ENCODE measurements at places on chromosomes 5 and 9.

GRCh38 chr9:81787747-81788632 is 98.6 kb upstream of the TLE1 start:
- DNase-seq = no peak

DNA sequence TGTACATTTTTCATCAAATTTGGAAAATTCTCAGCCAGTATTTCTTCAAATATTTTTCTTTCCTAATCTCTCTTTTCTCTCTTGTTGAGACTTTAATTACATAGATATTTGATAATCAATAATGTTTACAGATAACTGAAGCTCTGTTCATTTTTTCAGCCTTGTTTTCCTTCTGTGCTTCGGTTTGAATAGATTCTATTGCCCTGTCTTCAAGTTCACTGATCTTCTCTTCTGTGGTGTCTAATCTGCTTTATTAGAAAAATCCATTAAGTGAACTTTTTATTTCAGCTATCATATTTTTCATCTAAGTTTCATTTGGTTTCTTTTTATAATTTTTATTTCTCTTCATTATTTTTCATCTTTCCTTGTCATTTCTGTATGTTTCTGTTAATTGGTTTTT is 54.1 kb downstream of the AMBP start:
- DNase-seq = no peak

- no peak for DNase-seq
These were observed 64.6 kb upstream of the CAST start for GRCh38 chr5:96597438-96598020.

DNA sequence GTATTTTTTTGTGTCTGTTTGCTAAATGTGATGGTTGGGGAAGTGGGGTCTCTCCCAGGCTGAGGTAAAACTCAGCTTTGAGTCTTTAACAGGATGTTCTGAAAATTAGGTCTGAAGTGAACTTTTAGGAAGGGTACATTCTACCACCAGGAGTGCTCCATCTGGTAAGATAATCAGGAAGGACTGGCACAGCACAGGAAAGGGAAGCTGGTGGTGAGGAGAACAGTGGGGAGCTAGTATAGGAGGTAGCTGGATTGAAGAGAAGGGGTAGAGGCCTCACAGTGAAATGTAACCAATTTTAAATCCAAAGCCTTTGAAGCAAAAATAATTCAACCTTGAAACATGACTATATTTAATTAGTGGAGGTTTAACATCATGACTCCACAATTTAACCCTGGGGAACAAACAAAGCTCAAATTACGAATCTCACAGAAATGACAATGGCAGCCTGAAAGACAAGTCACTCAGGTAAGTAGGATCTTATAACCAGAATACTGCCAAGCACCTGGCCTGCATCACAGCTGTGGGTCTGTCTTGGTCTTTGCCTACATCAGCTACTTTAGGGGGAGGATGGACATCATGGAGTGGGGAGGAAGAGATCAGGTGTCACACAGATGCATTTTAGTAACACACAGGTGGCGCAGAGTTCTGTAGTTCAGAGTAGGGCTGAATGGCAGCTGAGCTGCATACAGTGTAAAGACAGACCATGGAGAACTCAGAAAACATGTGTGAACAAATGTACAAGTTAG is 445.3 kb downstream of the DMRT2 start:
- no peak for DNase-seq

- DNase-seq = no peak
These were observed 39.5 kb downstream of the TENT4A start for GRCh38 chr5:6752782-6753181.

DNA sequence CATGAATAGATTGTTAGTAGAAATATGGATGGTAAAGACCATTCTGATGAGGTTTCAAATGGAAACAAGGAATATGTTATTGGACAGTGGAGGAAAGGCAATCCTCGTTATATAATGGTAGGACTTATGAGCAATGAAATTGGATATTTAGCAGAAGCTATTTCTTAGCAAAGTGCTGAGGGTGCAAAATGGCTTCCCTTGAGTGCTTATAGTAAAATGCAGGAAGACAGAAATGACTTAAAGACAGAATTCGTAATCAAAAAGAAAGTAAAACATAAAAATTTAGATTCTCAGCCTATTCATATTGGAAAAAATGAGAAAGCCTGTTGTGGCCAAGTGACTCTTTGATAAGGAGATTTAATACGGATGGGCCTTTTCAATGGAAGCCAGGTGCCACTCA is 102.1 kb upstream of the ADRA1B start:
- no peak for DNase-seq

DNA sequence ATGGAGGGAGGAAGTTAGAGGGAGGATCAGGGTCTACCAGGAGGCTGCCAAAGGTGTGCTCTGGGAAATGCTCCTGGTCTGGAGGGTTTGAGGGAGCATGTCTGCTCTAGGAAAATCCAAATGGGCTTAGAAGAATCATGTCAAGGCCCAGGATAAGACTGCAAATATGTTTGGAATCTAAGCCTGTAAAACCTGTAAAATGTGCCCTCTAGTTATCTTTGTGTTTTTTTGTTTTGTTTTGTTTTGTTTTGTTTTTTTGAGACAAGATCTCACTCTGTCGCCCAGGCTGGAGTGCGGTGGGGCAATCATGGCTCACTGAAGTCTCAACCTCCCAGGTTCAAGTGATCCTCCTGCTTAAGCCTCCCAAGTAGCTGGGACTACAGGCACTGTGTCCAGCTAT is 135.4 kb downstream of the FGF1 start:
- no peak for DNase-seq

- DNase-seq = no peak
These were observed 81.0 kb downstream of the SHB start for GRCh38 chr9:37988041-37988440.
